ELR (cell line): ENCODE measurements at places on chromosomes 1 and 21.
A peak's percentile ranks its signal among the peaks of the same experiment; 100 is the strongest.

DNA sequence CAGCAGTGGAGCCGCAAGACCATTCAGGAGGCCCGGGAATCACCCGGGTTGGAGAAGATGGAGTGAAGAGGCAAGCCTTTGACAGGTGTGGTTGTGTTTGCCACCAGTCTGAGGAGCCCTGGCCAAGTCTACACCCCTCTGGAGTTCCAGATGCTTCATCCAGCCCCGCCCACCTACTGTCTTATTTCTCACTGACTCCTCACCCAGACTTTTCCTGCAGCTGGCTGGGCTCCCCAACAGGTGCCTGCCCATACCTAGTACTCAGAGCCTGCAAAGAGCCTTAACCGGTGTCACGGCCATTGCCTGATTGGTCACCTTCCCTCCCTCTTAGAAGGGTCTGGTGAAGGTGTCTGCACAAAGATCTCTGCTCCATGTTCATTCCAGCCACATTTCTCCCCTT lies 16.0 kb downstream of the SLC9A1 start:
- no peak for DNase-seq

- peak; percentile 89 for DNase-seq
Observed at GRCh38 chr1:36128126-36128904, 3.3 kb upstream of the COL8A2 start.

GRCh38 chr1:175221557-175222175 lies 29.1 kb upstream of the KIAA0040 start:
- no peak for DNase-seq

GRCh38 chr1:201475130-201475529 lies 6.1 kb upstream of the PHLDA3 start:
- peak; percentile 48 for DNase-seq

DNA sequence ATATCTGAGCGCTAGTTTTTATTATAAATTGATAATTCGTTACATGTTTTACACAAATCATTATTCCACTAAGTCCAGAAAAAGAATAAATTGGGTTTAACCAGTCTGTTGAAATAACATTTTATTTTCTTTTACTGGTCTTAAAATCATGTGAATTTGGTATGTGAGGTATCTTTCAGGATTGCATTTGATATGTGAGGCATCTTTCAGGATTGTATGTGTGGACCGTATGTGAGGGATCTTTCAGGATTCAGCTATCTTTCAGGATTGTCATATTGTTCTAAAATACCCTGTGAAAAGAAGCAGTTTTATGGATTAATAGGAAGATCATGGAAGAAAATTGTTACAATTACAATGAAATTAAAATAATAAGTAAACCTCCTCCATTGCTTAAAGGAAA lies 42.9 kb downstream of the USP25 start:
- DNase-seq, result no peak

- DNase-seq, result no peak
Observed at GRCh38 chr1:63818567-63819325, 44.9 kb downstream of the ROR1 start.

DNA sequence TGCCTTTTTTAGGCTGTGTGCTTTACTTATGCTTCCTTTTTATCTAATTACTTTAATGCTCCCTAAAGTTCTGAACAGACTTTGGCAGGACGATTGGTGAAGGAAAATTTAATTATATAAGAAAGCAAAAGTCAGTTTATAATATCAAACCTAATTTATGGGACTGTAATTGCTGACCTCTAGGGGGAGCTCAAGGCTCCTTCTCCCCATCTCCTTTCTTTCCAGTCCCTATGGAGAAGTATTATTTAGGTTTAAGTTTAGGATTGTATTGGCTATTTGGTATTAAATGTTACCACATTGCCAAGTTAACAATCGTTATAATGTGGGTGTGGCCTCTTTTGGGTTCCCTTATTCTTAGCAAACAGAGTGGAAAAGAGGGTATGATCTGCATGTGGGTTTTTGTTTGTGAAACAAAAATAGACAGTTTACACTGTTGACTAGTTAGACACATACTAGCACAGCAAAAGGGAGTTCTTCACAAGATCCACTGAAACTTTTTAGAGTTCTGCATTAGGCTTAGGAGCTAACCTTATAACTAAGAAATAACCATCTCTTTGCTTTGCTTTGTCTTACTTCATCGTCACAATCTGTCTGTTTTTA lies 48.2 kb upstream of the TNFSF4 start:
- peak; percentile 63 for DNase-seq

GRCh38 chr1:209428241-209428921 lies 155.1 kb upstream of the CAMK1G start:
- no peak for DNase-seq

- peak; percentile 49 for DNase-seq
Observed at GRCh38 chr1:27601771-27602461, 2.0 kb downstream of the AHDC1 start.

- no peak for DNase-seq
Observed at GRCh38 chr1:168386949-168387586, 106.4 kb downstream of the TBX19 start.

DNA sequence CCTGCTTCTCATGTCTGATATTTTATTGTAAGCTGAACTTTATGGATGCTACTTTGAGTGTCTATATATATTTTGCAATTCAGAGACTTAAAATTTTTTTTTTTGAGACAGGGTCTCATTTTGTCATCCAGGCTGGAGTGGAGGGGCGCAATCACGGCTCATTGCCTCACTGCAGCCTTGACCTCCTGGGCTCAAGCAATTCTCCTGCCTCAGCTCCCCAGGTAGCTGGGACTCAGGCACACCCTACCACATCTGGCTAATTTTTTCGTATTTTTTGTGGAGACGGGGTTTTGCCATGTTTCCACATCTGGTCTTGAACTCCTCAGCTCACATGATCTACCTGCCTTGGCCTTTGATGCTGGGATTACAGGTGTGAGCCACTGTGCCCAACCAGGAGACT lies 8.4 kb downstream of the ZYG11A start:
- DNase-seq, result no peak

DNA sequence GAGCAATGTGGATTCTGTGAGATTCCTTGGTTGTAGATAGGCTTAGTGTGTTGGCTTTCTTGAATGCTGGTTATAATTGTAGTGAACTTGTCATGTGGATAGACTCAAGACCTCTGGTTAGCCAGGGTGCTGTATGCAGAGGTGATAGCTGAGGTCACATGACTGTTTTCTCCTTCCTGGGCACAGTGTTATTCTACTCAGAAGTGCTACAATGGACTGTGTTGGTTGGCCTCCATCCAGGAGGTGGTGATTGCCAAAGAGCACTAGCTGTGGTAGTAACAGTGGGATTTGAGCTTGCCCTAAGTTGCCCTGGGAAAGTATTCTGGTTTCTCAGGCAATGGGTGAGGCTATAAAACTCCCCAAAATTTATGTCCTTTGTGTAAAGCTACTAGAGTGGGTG lies 71.6 kb downstream of the SH3BGR start:
- DNase-seq, result no peak

GRCh38 chr1:44151332-44151731 lies 9.9 kb upstream of the KLF18 start:
- no peak for DNase-seq

- peak; percentile 48 for DNase-seq
Observed at GRCh38 chr1:212315907-212316306, 30.7 kb downstream of the PPP2R5A start.

GRCh38 chr1:153560241-153560640 lies 5.4 kb downstream of the S100A2 start:
- no peak for DNase-seq

GRCh38 chr1:185062710-185063370 lies 17.5 kb downstream of the RNF2 start:
- DNase-seq, result no peak

GRCh38 chr1:40750451-40750908 lies 33.1 kb upstream of the KCNQ4 start:
- peak; percentile 56 for DNase-seq

- DNase-seq, result no peak
Observed at GRCh38 chr1:20711285-20712214, 6.3 kb downstream of the KIF17 start.

GRCh38 chr1:40802078-40802741 lies 18.6 kb downstream of the KCNQ4 start:
- DNase-seq, result peak; percentile 79

DNA sequence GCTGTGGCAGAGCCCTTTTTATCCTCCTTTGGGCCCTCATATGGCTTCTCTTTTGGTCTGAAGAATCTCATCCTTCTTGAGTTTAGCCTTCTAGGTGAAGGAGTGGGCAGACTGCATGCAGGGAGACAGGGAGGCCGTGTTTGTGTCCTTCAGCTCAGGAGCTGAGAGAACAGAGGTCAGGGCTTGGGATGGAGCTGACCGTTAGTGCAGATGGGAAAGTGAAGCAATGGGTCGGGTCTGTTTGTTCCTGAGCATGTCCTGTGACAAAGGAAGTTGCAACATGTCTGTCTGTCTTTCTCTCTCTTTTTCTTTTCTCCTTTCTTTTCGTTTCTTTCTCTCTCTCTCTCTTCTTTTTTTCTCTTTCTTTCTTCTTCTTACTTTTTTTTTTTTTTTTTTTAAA lies 14.9 kb downstream of the MAPKAPK2 start:
- DNase-seq, result no peak

DNA sequence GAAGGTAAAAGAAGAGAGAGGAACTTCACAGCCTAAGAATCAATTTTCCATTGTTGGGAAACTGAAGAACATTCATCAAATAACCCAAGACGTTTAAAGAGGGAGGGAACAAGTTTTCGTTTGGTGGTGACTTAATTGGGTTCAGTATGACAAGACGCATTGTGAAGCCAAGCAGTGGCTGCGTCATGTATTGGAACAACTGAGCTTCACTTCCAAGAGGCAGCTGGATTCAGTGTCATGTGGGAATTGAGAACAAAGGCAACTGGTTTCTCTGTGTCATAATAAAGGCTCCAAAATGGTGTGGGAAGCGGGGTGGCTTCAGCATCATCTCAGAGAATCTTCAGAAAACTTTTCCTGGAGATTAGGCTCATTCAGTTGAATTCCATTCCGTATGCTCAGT lies 29.8 kb upstream of the RC3H1 start:
- no peak for DNase-seq

- no peak for DNase-seq
Observed at GRCh38 chr1:208449951-208450350, 205.8 kb upstream of the PLXNA2 start.

- DNase-seq, result no peak
Observed at GRCh38 chr1:115364780-115365155, 26.7 kb upstream of the NGF start.

- no peak for DNase-seq
Observed at GRCh38 chr1:71835442-71835813, 446.9 kb downstream of the NEGR1 start.

DNA sequence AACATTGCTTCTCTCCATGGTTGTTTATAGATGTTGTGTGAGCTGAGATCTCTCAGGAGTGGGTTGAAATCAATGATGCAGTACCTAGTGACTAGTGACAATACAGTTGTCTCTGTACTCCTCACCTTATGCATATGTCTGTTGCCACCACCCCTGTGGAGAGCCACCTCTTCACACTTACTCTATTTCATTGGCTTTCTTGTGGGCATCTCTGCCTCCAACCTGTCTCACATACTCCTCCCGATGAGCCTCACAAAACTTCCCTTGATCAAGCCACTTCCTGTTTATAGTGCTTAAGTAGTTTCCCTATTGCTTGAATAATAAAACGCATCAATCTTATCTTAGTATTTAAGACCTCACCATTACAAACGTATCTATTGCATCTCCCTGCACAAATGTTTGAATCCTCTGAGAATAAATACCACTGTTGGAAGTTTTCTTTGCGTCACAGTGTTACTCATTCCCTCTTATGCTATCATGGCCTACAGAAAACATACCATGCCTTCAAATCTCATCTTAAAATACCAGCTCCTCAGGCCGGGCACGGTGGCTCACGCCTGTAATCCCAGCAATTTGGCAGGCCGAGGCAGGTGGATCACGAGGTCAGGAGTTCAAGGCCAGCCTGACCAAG lies 54.7 kb upstream of the GREM2 start:
- no peak for DNase-seq

DNA sequence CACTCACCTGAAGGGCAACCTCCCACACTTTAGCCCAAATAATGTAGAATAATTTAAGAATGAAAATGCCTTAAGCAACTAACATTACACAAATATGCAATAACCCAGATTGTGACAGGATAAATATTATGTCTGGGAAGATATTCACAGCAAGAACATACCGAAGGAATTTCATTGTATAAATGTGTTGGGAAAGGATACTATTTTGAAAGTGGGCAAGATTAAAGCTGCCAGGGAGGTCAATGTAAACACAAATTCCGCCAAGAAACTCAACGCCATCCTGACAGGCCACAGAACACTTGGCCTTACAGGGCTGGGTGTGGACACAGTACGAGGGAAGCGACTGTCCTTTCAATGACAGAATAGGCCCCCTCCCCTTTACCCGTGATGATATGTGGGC lies 173.3 kb downstream of the RUNX1 start:
- DNase-seq, result no peak

GRCh38 chr1:64295136-64295535 lies 91.7 kb downstream of the UBE2U start:
- no peak for DNase-seq

GRCh38 chr1:247056071-247056470 lies 22.5 kb downstream of the ZNF670 start:
- no peak for DNase-seq
